ENCODE measurements at places on chromosomes 1 and 21.

- no peak for DNase-seq
Observed at GRCh38 chr1:165891111-165891860, 63.9 kb downstream of the UCK2 start.

DNA sequence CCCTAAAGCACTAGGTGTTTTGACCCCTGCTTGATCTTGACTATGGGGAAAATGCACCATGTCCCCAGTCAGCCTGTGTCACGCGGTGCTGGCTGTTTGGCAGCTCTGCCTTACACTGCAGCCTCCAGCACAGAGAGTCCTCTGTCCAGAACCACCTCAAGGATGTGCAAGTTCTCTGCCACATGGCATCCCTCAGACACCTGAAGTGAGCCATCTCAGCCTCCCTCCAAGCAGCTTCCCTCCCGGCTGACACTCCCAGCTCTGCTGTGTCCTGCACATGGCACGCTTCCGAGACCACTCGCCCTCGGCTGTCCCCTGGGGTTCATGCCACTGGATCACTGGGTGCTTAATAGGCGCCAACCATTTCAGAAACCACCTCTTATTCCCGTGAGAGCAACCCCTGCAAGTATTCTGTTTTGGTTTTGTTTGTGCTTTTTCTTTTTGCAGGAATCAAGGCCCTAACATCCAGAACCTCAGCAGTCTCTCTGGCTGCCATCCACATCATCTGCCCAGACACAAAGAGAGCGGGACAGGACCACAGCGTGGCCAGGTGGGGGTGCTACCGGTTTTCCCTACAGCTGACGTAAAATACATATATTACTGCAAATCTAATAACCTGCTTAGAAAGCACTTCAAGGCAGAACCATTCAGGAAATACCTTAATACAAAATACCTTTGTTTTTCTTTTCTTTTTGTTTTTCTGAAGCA, 45.7 kb downstream of the CAPZB start:
- no peak for DNase-seq

DNA sequence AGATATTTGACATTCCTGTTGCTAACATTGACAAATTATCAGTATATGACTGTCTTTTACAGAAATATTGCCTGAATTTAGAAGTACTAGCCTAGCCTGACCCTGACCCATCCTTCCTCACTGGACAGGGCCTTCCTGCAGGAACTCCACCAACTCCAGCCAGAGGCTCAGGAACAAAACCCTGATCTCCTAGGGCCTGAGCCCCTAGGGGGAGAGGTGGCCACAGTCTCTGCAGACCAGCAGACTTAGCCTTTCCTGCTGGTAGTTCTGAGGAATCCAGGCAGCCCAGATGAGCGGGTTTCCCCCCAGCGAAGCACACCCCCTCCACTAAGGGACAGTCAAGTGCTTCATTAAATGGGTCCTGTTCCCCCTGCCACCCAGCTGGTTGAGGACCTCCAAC, 44.3 kb upstream of the LRIF1 start:
- no peak for DNase-seq

- no peak for DNase-seq
Observed at GRCh38 chr21:38291874-38292273, 35.1 kb downstream of the KCNJ15 start.

GRCh38 chr1:231153726-231154125, 8.1 kb upstream of the TRIM67 start:
- no peak for DNase-seq

All from GM10248 (cell line).